Activated CD8-positive, alpha-beta T cell treated with anti-CD3 and anti-CD28 coated beads for 36 hours (primary cell): ENCODE measurements at places on chromosomes 7 and 10. TPM values are rescaled to one million over a fixed set of nuclear protein-coding genes. Genes with fewer than 3 reads are reported as not detected.
A peak's percentile ranks its signal among the peaks of the same experiment; 100 is the strongest.

- no peak for DNase-seq
- no peaks in the 10 kb centered on the region for H3K4me1 ChIP-seq
- no peaks in the 10 kb centered on the region for H3K36me3 ChIP-seq
These were observed 52.6 kb upstream of the CYP2C8 start for GRCh38 chr10:95121904-95122303.

GRCh38 chr10:128451879-128452278, 325.7 kb upstream of the MKI67 start:
- H3K27me3 ChIP-seq, result no peaks in the 10 kb centered on the region
- H3K4me3 ChIP-seq, result no peak overlapping the region
- no peaks in the 10 kb centered on the region for H3K36me3 ChIP-seq
- no peak overlapping the region for H3K27ac ChIP-seq
- no peak for DNase-seq
- no peaks in the 10 kb centered on the region for H3K4me1 ChIP-seq

The PCGF6 gene
- total RNA-seq, result 14.5 TPM

GRCh38 chr7:36396150-36396549, 6.5 kb downstream of the ANLN start:
- no peak overlapping the region for H3K27ac ChIP-seq
- peaks cover 52% of the 10 kb centered on the region for H3K36me3 ChIP-seq
- DNase-seq, result peak; percentile 27
- no peak overlapping the region for H3K4me3 ChIP-seq

DNA sequence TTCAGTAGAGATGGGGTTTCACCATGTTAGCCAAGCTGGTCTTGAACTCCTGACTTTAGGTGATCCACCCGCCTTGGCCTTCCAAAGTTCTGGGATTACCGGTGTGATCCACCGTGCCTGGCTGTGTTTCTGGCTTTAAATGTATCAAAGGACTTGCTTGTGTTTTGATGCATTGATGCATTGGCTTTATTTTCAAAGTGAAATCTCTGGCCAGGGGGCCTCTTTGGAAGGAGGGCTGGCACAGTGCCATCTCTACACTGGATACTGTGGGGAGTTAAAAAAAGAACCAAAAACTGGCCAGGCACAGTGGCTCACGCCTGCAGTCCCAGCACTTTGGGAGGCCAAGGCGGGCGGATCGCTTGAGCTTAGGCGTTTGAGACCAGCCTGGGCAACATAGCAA, 16.0 kb downstream of the MNX1 start:
- no peaks in the 10 kb centered on the region for H3K4me1 ChIP-seq
- H3K27ac ChIP-seq, result no peak overlapping the region
- DNase-seq, result no peak
- peaks cover 48% of the 10 kb centered on the region for H3K27me3 ChIP-seq
- H3K36me3 ChIP-seq, result no peaks in the 10 kb centered on the region

The DOCK1 gene
- 0.18 TPM for total RNA-seq

The TAS2R5 gene
- 0.83 TPM for total RNA-seq

- no peaks in the 10 kb centered on the region for H3K27me3 ChIP-seq
- DNase-seq, result no peak
- no peak overlapping the region for H3K27ac ChIP-seq
These were observed 21.5 kb upstream of the SMKR1 start for GRCh38 chr7:129480674-129481363.

GRCh38 chr10:86056672-86057071, 309.9 kb downstream of the GRID1 start:
- H3K36me3 ChIP-seq, result no peaks in the 10 kb centered on the region
- no peak overlapping the region for H3K27ac ChIP-seq
- no peak overlapping the region for H3K4me3 ChIP-seq
- no peak for DNase-seq
- peaks cover 19% of the 10 kb centered on the region for H3K27me3 ChIP-seq

DNA sequence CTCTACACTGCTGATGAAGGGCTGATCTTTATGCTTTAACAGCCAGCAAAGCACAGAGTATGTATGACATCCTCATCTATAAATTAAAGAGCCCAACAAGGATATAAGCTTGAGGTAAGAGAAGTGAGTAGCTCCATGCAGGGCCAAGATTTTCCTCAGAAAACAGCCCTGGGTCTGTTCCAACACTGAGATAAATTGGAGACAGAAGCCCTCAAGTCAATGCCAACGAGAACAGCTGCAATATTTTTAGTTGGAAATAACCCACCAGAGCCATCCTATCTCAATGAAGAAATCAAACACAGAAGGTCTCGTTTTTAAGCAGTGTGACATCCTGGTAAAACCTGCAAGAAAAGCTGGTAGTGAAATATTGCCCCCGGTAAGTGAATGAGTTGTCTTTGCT, 297.0 kb upstream of the AUTS2 start:
- H3K4me1 ChIP-seq, result no peaks in the 10 kb centered on the region
- H3K4me3 ChIP-seq, result no peak overlapping the region
- no peaks in the 10 kb centered on the region for H3K27me3 ChIP-seq
- H3K27ac ChIP-seq, result no peak overlapping the region
- no peaks in the 10 kb centered on the region for H3K36me3 ChIP-seq
- no peak for DNase-seq

The SAMD8 gene
- 21.9 TPM for total RNA-seq
